ENCODE measurements at places on chromosomes 5 and 9.

GRCh38 chr5:127612441-127613141 is 36.3 kb upstream of the CTXN3 start:
- no peak for DNase-seq

GRCh38 chr5:61486476-61486875 is 154.4 kb downstream of the ZSWIM6 start:
- no peak for DNase-seq

GRCh38 chr5:137273511-137273910 is 225.6 kb downstream of the SPOCK1 start:
- DNase-seq, result no peak

DNA sequence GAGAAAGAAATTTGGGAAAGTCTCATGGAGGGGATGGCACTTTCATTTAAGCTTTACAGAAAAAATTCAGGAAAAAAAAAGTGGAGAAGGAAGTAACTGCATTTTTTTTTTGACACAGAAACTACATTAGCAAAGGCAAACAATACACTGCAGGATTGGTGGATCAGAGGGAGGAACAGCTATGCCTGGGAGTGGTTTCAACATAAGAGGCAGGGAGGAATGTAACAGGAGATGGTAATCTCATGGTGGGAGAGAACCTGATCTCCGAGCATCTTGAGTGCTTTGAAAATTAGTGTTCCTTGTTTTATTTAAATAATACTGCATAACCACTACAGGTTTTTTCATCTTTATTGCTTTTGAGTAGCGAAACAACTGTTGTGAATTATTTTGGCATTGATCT is 249.4 kb downstream of the FAM170A start:
- DNase-seq, result no peak

DNA sequence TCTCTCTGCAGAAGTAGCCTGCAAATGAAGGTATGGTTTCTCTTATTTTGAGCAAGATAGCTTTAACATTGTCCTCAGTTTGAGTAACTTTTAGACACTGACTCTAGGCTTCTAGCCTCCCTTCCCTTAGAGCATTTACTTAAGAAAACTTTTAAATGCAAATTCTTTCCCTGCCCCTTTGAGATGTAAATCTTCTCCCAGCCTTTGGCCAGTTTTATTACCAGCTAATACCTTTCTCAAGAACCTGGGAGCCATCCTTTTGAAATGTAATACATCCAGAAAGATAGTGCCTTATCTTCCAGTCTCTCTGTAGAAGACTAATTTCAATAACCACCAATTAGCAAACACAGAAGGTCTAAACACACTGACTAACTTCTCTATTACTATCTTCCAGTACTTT is 688.9 kb upstream of the CDH9 start:
- DNase-seq, result no peak

- no peak for DNase-seq
These were observed 348.7 kb upstream of the GRIN3A start for GRCh38 chr9:102087141-102087540.

DNA sequence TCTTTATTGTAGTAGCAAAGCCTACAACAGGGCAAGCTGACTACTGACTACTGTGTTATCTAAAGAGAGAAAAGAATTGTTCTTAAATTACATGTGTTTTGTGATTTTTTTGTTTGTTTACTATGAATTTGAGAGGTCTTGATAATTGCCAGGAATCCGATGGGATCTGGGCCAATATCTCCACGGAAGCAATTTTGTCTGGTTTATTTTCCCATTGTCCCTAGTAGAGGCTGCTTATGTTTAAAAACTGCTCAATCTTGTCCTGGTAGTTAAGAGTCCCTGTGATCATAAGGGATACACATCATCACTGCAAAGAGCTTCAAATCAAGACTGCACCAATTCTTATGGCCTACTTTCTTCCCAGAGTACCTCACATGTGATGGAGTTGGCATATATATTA is 94.4 kb downstream of the GLDC start:
- DNase-seq, result no peak

GRCh38 chr9:18855656-18856055 is 177.4 kb downstream of the SAXO1 start:
- no peak for DNase-seq

DNA sequence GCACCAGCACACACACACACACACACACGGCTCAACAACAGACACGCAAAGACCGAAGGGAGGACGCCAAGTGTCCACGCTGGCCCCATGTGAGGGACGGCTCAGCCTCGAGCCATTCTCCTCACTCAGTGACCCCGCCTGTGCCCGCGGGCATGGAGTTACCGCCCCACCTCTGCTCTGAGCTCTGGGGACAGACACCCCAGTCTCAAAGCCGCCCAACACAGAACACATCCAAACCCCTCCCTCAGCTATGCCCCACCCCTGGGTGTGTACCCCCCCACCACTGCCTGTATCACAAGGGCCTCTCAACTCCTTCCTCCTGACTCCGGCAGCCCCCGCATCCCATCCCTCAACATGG is 81.2 kb downstream of the CAMSAP1 start:
- DNase-seq, result no peak

DNA sequence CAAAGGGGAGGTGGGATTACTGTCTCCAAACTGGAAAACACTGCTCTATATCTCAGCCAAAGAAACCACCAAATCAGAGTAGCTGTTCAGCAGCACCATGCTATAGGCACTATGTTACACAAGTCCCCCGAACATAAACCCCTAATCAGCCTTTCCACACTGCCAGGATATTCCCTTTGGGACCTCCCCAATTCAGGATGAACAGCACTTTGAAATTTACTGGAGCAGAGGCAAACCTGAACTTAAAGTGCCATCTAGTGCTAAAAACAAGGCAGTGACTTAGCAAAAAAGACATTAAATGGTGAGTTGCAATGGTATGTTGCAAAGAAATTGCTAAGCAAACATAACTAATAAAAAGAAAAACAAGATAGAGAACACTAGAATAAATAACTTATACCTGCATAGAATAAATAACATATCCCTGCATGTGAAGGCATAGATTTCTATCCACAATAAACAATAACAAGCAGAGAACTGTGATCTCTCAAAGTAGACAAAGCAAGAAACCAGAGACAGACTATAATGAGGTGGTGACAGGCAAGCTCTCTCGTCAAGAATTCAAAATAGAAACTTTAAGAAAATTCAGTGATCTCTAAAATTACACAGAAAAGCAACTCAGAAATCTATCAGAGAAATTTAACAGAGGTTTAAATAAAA is 584.4 kb upstream of the ACO1 start:
- DNase-seq, result peak; percentile 5

DNA sequence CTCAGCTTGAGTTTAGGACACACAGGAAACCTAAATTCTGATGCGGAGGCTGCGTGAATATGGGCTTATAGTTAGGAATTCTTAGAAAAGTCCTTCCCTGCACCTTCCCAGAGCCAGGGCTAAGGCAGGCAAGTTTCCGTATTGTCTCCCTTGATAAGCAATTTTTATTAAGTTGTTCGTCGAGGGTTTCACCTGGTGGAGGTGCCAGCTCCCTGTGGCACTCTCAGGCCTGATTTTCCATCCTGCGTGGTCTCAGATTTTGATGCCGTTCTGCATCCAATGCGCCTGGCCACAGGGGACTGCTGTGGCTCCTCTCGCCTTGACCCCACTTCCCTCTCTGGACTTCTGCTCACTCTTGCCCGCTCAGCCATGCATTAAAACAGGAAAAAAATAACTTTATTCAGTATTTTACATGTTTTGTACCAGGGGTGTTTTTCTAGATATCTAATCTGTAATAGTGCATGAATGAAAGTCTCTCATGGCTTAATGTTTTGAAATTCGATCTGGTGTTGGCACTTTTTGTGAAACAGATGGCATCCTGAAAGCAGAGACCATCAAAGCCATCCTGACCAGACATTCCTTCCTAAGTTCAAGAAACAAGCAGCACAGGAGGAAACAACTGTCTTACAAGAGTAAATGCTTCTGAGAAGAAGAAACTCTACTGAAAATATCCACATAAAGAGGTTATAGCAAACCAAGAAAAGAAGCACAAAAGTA is 50.7 kb downstream of the TRIP13 start:
- DNase-seq, result no peak

DNA sequence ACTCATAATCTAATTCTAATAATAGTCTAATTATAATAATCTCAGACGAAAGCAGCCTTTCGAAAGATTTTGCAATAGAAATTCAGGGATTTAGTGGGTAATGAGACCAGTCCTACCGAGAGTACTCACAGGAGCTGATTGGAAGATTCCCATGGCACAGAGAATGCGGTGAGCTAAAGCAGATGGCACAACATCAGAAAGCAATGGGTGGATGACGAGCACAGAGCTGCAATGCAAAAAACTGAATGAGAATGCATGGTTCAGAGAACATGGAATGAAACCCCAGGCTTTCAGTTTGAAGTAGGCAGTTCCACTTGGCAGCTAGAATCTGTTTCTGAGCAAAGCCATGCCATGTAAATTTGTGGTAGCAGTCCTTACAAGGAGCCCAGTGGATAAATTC is 78.2 kb upstream of the SPINK5 start:
- no peak for DNase-seq

DNA sequence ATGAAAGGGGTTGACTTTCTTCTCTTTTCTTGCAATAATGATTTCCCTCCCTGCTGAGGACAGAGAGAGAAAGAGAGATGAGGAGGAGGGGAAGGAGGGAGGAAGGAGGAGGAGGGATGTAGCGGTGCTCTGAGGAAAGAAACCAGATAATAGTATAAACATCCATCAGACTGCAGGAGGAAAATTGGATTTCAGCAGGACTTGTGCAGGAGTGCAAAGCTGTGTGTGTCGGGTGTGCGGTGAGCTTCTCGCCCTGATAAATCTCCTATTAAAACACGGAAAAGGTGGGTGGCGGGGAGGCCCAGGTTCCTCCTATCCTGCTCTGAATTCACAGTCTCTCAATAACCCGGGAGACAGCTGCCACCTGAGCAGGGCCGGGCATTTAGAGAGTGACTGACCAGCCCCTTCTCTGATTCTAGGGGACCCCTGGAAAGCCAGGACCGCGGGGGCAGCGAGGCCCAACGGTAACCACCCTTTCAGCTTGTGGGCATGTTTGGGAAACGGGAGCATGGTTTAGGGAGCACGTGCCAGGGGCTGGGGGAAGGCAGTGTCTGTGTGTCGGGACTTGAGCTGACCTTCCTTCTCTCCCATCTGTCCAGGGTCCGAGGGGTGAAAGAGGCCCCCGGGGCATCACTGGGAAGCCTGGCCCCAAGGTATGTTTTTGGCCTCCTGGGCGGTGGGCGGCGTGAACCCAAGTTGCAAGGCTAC is 85.8 kb upstream of the FCN2 start:
- DNase-seq, result no peak

DNA sequence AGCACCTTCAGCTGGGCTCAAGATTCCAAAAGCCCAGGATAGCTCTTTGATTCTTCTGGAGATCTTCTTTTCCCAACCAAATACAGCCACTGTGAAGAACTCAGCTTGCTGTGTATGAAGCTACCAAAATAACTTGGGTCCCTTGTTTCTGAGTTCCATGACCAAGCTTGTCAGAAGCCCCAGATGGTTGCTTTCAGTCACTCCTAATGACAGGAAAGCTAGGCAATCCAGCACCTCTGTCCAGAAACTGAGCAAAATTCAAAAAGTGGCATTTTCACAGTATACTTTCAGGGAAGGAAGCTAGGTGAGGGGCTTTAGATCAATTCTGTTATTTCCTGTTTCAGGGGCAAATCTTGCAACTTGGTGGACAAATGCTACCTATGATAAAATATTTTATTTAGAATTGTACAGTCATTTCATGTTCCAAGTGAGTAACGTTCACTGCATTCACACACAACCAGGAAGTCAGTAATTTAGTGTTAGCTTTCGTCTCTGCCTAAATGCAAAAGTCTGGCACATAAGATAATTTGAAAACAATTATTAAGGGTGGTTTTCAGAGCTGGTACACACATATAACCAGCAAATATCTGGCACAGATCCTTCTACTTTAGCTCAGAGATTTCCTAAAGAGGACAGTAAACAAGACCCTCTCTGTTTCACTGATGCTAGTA is 330.1 kb downstream of the GLIS3 start:
- DNase-seq, result no peak

DNA sequence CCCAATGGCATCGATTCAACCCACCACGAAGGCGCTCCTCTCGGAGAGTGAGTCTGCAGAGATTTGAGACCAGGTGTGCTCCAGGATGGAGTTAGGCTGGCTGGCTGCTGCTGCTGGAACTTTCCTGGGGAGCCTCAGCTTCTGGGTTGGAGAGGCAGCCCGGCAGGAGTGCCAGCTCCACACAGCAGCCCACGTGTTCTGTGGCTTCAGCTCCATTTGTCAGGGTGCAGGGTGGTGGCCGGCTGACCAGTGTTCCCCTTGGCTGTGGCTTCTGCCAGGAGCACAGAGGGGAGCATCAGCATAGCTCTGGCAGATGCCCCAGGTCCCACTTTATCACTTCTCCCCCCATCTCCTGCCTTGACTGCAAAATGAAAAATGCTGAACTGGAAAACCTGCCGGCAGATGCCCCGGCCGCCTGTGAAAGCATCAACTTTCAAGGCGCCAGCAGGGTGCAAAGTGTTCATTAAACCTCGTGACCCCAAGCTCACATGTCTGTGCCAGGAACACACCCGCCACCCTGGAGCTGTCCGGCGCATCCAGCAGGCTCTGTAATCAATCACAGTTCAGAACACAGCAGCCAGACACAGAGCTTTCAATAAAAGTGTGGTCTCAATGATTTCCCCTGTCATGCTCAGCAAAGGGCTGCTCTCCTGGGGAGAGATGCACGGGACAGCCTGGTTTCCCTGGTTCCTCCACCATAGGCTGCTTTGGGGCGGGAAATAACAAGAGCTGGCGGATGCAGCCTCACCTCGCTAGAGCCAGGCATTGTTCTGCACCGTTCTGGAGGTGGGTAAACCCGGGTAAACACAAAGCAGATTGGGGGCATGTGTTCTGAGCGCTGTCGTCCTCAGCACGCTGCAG is 53.2 kb downstream of the TRIP13 start:
- DNase-seq, result no peak

GRCh38 chr5:60929024-60929423 is 15.8 kb downstream of the ERCC8 start:
- no peak for DNase-seq

GRCh38 chr5:142385194-142385593 is 60.4 kb upstream of the SPRY4 start:
- DNase-seq, result no peak

All from hindlimb muscle (tissue), 1 donor.